ENCODE measurements at places on chromosomes 3 and 15.

DNA sequence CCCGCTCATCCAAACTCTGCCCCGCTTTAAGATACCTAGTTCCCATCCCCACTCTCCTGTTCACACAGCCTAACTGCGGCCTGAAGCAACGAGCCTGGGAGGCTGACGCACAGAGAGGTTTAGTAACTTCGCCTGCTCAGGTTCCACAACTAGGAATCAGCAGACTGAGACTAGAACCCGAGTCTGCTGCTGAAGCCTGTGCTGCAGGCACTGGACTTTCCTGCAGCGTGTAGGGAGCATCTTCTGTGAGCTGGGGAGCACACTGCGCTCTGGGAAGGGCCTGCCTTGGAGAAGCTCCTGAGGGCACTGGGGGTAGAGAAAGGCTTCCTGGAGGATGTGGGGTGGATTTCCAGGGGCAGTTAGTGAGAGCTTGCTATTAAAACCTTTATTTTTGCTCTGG is 4.8 kb upstream of the MAP6D1 start:
- no peak for DNase-seq

DNA sequence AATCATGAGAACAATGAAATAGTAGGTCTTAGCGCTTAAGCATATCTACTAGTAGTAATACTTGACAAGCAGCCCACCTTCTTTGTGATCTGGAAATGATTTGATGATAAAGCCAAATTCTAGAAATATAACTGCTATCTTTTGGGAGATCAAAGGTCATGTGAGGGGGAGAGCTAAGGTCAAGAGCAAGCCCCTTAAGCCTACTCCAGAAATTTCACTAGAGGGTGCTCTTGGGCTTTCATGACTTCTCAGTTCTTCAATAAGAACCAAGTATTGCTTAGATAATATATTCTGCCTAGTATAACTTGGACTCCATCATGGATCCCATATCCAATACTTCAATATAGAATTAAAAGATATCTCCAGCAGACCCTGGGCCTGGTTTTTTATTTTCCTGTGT is 319.6 kb downstream of the ZBTB20 start:
- DNase-seq: no peak

DNA sequence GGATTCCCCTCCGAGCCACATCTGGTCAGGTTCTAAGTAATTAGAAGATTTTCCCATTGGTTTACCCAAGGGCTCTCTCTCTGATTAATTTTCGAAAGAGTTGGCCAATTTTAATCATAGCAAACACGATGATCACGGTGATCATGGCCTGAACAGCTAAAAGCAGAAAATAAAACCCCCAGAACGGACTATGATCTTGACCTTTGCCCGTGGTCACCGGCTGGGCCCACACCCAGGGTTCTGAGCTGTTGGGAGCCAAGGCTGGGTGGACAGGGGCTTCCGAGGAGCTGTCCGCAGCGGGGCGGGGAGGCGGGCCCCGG is 2.6 kb downstream of the GP5 start:
- peak; percentile 54 for DNase-seq

DNA sequence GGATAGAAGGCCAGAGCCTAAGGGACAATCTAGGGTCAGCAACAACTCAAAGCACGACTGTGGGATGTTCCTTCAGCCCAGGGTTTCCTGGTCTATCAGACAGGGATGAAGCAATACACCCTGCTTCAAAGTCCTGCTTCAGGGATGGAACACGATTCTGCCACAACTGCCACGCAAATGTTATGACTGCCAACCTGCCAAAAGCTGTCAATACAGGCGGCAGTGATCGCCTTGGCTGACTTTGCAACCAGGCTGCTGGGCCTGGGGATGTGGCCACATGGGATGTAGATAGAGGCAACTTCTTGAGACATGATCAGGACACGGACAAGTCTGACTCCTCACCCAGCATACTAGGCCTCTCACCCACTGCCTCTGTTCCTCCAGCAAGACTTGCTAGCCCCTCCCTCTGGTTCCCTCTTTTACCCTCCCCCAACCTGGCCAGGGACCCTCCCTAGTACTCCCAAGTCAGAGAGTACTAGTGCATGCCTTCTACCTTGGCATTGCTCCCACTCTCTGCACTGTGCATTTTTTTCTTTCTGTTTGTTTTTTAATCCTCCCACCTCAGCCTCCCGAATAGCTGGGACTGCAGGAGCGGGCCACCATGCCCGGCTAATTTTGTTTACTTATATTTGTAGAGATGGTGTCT is 7.6 kb downstream of the CCDC12 start:
- DNase-seq: no peak

DNA sequence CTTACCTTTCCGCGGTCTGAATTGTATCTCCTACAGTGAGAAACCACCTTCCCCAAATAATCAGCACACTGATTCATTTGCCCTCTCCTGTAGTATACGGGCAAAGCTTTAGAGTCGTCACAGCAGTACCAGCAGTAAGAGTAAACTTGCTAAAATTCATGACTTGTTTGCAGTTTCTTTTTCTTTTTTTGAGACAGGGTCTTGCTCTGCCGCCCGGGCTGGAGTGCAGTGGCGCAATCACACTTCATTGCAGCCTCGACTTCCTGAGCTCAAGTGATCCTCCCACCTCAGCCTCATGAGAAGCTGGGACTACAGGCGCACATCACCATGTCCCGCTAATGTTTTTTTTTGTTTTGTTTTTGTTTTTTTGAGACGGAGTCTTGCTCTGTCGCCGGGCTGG is 11.9 kb downstream of the SCAMP5 start:
- DNase-seq: no peak

- DNase-seq: no peak
These were observed 158.0 kb downstream of the RAB11A start for GRCh38 chr15:66027268-66027805.

- DNase-seq: no peak
These were observed 32.4 kb downstream of the TOMM70 start for GRCh38 chr3:100368441-100368840.

- no peak for DNase-seq
These were observed 311.7 kb downstream of the VPS13C start for GRCh38 chr15:61748529-61748928.

- DNase-seq: no peak
These were observed 29.6 kb downstream of the DCLK3 start for GRCh38 chr3:36734742-36735141.

DNA sequence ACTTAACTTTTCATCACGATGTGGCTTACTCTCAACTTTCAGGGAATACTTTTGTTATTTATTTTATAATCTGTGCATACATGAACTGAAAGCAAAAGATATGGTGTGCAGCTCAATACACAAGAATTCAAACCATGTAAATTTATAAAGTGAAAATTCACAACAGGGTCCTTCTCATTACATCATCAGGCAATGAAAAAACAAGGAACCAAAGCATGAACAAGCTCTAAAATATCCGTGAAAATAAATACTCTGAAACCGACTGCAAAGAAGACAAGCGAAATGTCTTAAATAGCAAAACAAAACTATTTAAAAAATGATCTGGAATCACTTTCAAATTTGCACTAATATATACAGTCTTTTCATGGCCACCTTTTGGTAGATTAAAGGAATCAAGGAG is 28.9 kb downstream of the GNB5 start:
- no peak for DNase-seq

GRCh38 chr15:45795440-45796069 is 160.7 kb downstream of the SQOR start:
- no peak for DNase-seq

GRCh38 chr3:38966811-38967692 is 84.7 kb downstream of the SCN11A start:
- DNase-seq: no peak

GRCh38 chr3:108493862-108494261 is 16.5 kb downstream of the MYH15 start:
- DNase-seq: no peak

DNA sequence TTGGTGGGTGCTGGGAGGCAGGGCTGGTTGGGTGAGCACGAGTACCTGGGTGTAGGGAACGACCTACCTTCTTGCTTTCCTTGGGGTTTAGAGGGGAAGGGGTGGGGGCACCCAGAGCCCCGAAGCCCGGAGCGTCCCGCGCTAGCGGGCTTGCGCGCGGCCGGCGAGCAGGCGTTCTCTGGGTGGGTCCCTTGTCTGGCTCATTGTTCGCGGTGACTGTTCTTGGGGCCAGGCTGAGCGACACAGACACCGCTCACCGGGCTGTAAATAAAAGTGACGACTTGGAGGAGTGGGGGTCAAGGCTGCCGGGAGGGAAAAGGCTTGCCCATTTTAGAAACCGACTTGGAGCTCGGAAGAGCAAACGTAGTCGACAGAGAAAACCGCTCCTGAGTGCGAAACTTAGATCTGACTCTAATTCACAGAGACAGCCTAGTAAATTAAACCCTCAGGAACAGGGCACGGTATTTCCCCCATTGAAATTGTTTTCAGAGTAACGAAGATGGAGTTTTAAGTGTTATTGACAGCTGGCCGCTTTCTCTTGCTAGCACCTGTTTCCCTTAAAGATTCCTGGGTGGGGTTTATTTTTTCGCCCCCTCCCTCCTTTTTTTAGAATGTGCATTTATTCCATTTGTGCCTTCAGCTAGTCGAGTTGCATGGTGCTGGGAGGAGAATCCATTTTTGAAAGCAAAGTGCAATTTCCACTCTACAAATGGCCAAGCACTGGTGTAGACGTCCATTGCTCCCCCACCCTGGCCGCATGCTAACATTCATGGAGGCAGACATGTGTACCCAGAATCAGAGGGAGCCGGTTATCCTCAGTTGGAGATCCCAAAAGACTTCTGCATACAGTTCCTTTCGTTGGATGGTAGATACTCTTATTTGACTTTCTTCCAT is 532.1 kb upstream of the SEMA6D start:
- no peak for DNase-seq

DNA sequence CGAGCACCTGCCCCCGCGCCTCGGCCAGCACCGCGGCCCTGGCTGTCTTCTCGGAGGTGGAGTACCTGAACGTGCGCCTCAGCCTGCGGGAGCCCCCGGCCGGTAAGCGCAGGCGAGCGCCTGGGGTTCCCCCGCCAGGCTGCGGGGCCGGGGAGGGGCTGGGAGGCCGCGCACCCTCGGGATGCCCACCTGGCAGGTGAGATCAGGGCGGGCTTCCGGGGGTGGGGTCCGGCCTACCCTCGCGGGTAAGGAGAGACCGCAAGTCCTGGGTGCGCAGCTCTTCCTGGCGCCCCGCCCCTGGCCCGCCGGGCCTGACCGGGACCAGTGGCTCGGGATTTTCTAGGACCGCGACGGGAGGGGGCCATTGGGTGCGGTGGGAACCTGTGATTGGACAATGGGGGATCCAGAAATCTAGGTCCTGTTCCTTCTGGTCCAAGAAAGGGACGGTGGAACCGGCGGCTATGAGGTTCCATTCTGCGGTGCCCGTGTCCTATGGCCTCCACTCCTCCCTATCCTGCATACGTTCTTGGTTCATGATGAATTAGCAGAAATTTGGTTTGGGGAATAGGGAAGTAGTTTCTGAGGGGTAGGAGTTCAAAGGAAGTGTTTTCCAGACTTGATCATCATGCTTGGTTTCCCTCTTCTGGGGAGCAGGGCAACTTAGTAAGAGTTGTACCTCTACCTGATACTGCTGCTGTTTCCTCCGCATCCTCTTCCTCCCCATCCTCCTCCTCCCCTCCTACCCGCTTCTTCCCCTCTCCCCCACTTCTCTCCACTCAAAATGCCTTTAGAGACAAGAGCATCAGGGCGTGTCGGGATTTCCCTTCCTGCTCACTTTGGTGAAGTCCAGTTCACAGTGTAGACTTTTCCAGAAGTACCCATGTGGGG is 808 bp downstream of the ARRDC4 start:
- DNase-seq: peak; percentile 72

DNA sequence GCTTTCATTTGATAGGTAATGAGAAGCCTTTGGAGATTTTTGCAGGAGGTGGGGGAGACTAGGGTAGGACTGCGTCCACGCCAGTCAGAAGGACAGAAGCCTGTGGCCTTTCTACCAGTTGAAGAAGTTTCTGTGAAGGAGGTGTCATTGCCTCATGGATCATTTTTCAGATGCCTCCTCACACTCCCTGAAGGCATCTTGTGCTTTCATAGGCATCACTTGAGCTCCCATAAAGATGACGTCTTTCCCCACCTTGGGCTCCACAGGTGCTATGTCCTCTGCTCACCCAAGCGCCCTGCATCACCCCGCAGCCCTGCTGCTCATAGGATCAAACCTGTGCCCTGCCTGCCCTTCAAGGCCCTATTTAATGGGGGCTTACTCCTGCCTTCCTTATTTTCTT is 7.5 kb upstream of the ITGA11 start:
- DNase-seq: no peak

- DNase-seq: no peak
These were observed 29.1 kb upstream of the MANF start for GRCh38 chr3:51355891-51356578.

DNA sequence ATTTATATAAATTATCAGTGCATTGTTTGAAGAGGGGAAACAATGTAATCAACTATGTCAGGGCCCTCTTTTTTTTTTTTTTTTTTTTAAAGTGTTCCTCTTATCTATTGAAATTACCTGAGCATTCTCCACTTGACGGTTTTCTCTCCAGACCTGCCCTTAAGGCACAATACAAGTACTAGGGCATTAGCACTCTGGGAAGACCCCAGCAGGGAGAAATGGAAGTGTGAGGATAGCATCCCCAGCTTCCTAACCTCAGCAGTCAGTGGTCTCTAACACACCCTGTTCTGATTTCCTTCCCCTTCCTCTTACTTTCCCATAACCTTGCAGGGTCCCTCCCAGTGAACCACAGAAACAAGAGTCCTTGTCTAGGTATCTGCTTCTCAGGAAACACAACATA is 458.3 kb upstream of the ARL6 start:
- DNase-seq: no peak

GRCh38 chr15:76075046-76075445 is 15.3 kb downstream of the TMEM266 start:
- no peak for DNase-seq

DNA sequence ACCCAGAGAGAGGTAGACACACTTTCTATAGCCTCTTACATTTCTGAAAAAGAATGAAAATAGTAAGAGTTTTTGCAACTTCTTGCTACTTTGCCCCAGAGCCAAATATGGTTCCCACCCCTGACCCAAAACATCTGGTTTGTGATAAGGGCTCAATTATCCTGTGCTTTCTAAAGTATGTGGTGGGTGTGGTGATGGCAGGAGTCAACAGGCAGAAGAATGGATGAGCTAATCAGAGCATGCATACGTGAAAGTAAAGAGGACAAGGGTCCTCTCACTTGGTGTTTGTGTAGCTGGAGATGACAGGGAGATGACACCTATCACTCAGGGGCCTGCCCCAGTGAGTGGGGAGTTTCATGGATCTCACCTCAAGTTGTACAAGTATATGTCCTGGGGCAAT is 19.1 kb downstream of the KBTBD8 start:
- DNase-seq: no peak

- peak; percentile 31 for DNase-seq
These were observed 32.7 kb downstream of the PTH1R start for GRCh38 chr3:46910166-46910760.

DNA sequence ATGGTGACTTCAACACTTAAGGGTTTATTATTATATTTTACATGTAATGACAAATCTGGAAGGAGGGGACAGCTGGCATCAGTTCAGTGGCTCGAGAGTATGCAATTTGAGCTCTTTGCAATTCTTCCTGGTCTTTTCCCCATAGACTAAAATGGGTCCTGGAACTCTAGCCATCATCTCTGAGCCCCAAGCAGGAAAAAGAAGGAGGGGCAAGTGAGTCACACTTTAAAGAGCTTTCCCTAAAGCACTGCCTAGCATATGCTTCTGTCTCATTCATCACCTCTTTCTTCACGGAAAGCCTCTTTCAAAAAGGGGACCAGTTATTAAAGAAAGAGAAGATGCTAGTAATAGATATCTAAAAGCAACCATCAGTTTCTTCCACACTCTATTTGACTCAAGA is 466.3 kb downstream of the ZIC1 start:
- DNase-seq: no peak

Data from ovary (tissue), 10 donors.